ENCODE measurements at places on chromosomes 5 and 9.

- DNase-seq: no peak
These were observed 36.9 kb upstream of the ALDH1B1 start for GRCh38 chr9:38355517-38356120.

- peak; percentile 13 for DNase-seq
These were observed 53.7 kb downstream of the RGMB start for GRCh38 chr5:98827161-98827560.

GRCh38 chr9:69044240-69045219 lies 9.0 kb downstream of the FXN start:
- no peak for DNase-seq

GRCh38 chr9:70031141-70031545 lies 12.5 kb upstream of the MAMDC2 start:
- DNase-seq: no peak

- DNase-seq: no peak
These were observed 295.5 kb upstream of the CLINT1 start for GRCh38 chr5:158154226-158155005.

Data from activated naive CD4-positive, alpha-beta T cell treated with anti-CD3 and anti-CD28 coated beads for 36 hours (primary cell).